ENCODE measurements at places on chromosomes 2 and 18.

GRCh38 chr2:26556309-26557243 lies 78.7 kb upstream of the OTOF start:
- H3K4me3 ChIP-seq: no peak overlapping the region
- H3K36me3 ChIP-seq: no peaks in the 10 kb centered on the region
- no peak overlapping the region for H3K27ac ChIP-seq
- DNase-seq: no peak
- H3K27me3 ChIP-seq: no peaks in the 10 kb centered on the region

DNA sequence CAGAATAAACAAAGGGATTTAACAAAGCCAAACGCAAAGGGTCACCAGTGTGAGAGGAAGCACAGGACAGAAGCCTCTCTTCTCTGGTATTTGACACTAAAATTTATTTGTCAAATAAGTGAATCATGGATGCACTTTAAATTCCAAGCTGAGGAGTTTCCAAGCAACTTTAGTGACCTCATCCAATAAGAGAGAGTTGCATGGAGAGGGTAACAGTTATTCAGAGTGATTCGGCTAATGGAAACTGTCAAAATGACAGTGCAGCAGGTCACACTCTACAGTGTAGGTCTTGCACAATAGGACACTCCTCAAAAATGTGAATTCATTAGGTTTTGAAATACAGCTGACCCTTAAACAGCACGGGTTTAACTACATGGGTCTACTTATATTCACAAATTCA lies 103.9 kb upstream of the ACVR1C start:
- H3K4me1 ChIP-seq: no peaks in the 10 kb centered on the region
- no peak for DNase-seq
- no peak overlapping the region for H3K27ac ChIP-seq
- H3K27me3 ChIP-seq: no peaks in the 10 kb centered on the region
- peaks cover 5% of the 10 kb centered on the region for H3K36me3 ChIP-seq

DNA sequence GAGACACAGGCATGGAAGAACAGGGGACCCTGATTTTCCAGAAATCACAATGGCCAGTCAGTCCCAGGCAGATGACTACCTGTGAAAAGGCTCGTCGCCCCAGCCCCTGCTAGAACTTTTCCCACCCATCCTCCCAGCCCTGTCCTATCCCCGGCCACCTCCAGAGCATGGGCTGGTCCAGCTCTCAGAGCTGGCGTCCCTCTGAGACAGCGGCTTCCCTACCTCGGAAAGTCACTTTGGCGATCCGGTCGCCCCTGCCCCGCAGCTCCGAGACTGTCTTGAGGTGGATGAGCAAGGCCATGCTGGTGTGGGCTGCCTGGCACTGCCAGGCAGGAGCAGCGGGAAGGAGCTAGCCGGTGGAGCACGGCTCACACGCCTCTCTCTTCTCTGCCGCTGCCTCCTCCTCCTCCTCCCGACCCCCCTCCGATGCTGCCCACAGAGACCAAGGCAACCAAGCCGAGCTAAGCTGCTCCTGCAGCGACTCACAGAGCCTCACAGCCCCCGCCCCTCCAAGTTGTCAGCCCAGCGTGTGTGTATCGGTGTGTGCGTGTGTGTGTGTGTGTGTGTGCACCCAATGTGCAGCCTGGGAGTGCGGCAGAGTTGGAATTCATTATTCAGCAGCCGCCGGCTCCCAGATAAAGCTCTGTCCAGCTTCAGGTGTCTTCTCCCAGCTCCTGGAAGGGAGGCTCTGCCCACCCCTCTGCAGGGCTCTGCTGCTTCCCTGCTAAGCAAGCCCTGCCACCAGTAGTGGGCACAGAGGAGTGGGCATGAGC lies 80.5 kb upstream of the OTOF start:
- H3K27me3 ChIP-seq: no peaks in the 10 kb centered on the region
- H3K4me3 ChIP-seq: no peak overlapping the region
- no peak for DNase-seq
- H3K36me3 ChIP-seq: no peaks in the 10 kb centered on the region

DNA sequence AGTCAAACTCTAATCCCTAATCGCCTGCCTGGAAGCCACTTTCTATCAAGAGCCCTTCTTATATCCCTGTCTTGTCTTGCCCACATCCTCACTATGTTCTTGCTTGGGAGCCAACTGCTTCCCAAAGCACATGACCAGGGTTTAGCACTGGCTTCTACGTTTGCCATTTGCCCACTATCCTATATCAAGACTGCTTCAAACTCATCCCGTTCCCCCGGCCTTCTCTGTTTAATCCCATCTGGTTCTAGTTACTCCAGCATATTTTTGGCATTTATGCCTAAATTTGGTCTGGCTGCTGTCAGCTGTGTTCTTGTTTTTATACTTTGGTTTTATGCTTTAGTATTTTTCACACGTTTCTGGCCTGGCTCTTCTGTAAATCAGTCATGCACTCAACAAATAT lies 40.2 kb downstream of the POLR1A start:
- H3K4me3 ChIP-seq: no peak overlapping the region
- no peak overlapping the region for H3K27ac ChIP-seq
- no peak for DNase-seq
- H3K4me1 ChIP-seq: peaks cover 3% of the 10 kb centered on the region

GRCh38 chr2:18704276-18704675 lies 114.9 kb upstream of the NT5C1B start:
- H3K4me3 ChIP-seq: no peak overlapping the region
- H3K4me1 ChIP-seq: no peaks in the 10 kb centered on the region
- H3K36me3 ChIP-seq: no peaks in the 10 kb centered on the region
- no peak overlapping the region for H3K27ac ChIP-seq
- no peak for DNase-seq
- no peaks in the 10 kb centered on the region for H3K27me3 ChIP-seq

DNA sequence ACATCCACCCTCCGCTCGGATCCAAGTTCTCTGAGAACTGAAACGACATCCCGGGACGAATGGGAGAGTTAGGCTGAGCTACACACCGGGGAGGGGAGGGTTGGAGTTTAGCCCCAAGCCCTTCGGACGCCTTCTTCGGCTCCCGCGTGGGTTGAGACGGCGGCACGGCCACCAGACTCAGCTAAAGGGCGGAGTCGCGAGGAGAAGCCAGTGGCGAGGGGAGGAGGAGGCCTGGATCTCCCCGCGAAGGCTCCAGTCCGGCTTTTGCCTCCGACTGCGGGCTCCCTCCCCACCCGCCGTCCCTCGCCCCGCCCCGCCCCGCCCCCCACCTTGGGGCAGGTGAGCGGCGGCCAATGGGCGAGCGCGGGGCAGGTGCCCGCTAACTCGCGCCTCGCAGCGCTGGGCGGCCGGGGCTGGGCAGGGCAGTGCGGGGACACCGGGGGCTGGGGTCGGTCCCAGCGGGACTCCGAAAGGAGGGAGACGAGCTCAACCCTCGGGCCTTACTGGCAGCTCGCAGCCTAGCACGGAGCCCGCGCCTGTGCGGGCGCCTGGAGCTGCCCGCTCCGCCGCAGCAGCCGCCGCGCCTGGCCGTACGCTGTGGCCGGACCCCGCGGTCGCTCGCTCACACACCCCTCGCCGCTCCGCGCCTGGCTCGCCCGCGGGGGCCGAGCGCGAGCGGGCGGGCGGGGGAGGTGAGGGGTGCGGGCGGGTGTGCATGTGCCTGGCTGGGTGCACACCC lies at the start of gene EMX1:
Gene EMX1 (plus strand): TSS at position 382 of the 739 bp plus-strand sequence. CDS start 334 bp downstream, at position 716.
- DNase-seq: peak; percentile 74
- H3K27ac ChIP-seq: no peak within 1 kb of the TSS
- H3K4me1 ChIP-seq: peaks cover 27% of the 10 kb centered on the region
- no peak within 1 kb of the TSS for H3K4me3 ChIP-seq
- no peaks in the 10 kb centered on the region for H3K36me3 ChIP-seq

DNA sequence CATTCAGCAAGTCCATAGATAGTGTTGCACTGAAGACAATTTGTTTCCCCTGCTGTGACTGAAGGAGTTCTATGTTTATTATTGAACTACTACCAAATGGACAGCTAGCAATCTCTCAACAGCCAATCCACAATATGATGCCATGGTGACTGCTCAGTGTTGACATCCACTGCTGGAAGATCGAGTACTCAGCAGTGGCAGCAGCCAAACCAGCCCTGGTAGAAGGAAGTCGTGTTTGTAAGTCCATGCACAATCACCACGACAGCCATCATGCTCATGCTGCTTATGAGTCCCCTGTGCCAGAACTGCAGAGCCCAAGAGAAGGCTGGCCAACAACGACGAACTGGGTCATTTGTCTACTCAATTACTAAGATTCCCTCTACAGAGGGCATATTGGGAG lies 66.4 kb downstream of the OSR1 start:
- H3K36me3 ChIP-seq: no peaks in the 10 kb centered on the region
- no peaks in the 10 kb centered on the region for H3K27me3 ChIP-seq

GRCh38 chr2:63537306-63537705 lies 51.0 kb downstream of the WDPCP start:
- H3K27me3 ChIP-seq: no peaks in the 10 kb centered on the region
- no peak for DNase-seq
- no peak overlapping the region for H3K27ac ChIP-seq
- H3K36me3 ChIP-seq: no peaks in the 10 kb centered on the region

DNA sequence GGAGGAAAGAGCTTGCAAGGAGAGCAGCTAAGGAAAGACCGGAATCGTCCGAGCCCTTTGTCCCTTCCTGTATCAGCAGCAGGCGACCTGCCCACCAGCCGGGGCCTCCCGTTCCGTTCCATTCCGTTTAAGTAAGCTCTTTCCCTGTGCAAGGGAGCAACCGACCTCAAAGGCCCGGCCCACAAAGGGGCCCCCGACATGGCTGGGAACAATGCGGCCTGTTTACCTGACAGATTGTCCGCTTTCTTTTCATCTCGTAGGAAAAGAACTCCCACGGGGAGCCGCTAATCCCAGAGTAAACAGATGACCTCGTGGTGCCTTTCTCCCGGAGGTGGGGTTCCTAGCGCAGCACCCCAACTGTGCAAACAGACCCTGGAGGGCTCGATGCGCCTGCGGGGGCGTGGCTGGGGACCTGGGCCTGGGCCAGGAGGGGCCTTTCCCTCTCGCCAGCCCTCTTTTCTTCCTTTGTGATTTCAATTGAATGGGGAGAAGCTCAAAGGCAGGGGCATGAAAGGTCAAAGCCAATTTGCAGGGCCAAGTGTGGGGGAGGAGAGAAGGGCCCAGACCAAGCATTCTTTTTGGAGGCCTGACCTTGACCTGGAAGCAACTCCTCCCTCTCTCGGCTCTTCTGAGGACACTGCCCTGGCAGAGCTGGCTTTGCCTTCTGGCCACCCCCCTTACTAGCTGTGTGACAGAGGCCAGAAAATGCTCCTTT lies 120.2 kb downstream of the INHBB start:
- no peaks in the 10 kb centered on the region for H3K36me3 ChIP-seq
- H3K4me3 ChIP-seq: no peak overlapping the region
- no peaks in the 10 kb centered on the region for H3K27me3 ChIP-seq
- H3K4me1 ChIP-seq: peaks cover 3% of the 10 kb centered on the region

DNA sequence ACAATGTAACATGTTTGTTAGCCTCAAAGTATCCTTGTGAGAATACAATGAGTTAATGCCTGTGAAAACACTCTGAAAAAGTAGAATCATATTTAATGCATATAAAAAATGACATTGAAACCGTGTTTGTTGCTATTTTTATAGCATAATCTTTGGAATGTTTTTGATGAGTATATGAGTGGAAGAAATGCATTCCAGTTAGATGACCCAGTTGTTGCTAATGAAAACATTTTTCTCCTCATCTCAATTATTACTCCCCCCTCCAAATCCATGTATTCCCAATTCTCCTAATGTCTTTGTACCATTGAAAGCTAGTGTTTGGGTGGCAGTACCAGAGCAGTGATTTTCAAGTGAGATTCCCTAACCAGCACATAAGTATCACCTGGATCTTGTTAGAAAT lies 67.1 kb upstream of the DSEL start:
- no peaks in the 10 kb centered on the region for H3K36me3 ChIP-seq
- no peak for DNase-seq
- H3K27me3 ChIP-seq: no peaks in the 10 kb centered on the region
- no peaks in the 10 kb centered on the region for H3K4me1 ChIP-seq

- no peaks in the 10 kb centered on the region for H3K27me3 ChIP-seq
- no peaks in the 10 kb centered on the region for H3K4me1 ChIP-seq
- peak; percentile 82 for DNase-seq
- H3K27ac ChIP-seq: no peak overlapping the region
Observed at GRCh38 chr2:134002391-134002790, 251.5 kb upstream of the MGAT5 start.

GRCh38 chr2:26633351-26633945 lies 7.7 kb downstream of the CIB4 start:
- H3K4me3 ChIP-seq: no peak overlapping the region
- no peaks in the 10 kb centered on the region for H3K27me3 ChIP-seq
- peaks cover 12% of the 10 kb centered on the region for H3K4me1 ChIP-seq
- no peak for DNase-seq
- no peak overlapping the region for H3K27ac ChIP-seq

Data from trophoblast cell (in vitro differentiated cells and primary cell).